ENCODE measurements at places on chromosomes 3 and 15. TPM values are rescaled to one million over a fixed set of nuclear protein-coding genes. Genes with fewer than 3 reads are reported as not detected.

The ACOX2 gene
- 2.0 TPM for total RNA-seq

The CADM2 gene
- total RNA-seq: 0.29 TPM

The EPHB1 gene
- total RNA-seq: 3.6 TPM

The SUCNR1 gene
- total RNA-seq: 0.10 TPM

The IQCF5 gene
- not detected for total RNA-seq

The MED12L gene
- 0.65 TPM for total RNA-seq

The ZBTB20 gene
- 29.4 TPM for total RNA-seq

The ZMAT3 gene
- 54.2 TPM for total RNA-seq

The NPAP1 gene
- not detected for total RNA-seq

The ABTB1 gene
- 3.3 TPM for total RNA-seq

The KCNMB3 gene
- total RNA-seq: 2.3 TPM
